Right ventricle myocardium inferior (tissue), 1 donor: ENCODE measurements at places on chromosomes 7 and 10.
A peak's percentile ranks its signal among the peaks of the same experiment; 100 is the strongest.

DNA sequence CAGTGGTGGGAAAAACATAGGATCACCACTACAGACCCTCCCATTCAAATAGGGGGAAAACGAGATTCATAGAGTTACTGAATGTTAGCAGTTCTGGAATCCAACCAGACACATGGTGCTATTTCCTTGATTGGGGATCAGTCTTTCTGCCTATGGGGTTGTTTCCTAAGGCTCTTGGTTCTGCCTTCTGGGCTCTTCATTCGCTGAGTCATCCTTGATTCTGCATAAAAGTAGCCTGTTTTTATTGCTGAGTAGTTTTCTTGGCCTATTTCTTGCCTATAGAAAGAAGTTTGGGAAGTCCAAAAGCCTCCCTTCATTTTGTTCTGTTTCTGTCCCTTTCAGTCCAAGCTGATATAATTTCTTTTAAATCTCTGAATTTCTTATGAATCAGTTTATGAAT lies 99.3 kb upstream of the OIT3 start:
- DNase-seq = no peak

DNA sequence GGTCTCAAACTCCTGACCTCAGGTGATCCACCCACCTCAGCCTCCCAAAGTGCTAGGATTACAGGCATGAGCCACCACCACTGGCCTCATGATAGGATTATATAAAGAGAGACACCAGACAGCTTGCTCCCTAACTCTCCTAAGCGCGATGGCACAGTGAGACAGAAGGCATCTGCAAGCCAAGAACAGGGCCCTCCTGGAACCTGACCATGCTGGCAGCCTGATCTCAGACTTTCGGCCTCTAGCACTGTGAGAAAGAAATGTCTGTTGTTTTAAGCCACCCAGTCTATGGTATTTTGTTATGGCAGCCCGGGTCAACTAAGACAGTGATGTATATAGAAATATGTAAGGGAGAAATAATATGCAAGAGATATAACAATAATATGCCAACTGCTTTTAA lies 51.2 kb downstream of the SRPK2 start:
- DNase-seq = no peak

- DNase-seq = no peak
Observed at GRCh38 chr7:744854-745430, 17.9 kb upstream of the PRKAR1B start.

- DNase-seq = no peak
Observed at GRCh38 chr7:43141091-43141490, 28.6 kb downstream of the HECW1 start.

DNA sequence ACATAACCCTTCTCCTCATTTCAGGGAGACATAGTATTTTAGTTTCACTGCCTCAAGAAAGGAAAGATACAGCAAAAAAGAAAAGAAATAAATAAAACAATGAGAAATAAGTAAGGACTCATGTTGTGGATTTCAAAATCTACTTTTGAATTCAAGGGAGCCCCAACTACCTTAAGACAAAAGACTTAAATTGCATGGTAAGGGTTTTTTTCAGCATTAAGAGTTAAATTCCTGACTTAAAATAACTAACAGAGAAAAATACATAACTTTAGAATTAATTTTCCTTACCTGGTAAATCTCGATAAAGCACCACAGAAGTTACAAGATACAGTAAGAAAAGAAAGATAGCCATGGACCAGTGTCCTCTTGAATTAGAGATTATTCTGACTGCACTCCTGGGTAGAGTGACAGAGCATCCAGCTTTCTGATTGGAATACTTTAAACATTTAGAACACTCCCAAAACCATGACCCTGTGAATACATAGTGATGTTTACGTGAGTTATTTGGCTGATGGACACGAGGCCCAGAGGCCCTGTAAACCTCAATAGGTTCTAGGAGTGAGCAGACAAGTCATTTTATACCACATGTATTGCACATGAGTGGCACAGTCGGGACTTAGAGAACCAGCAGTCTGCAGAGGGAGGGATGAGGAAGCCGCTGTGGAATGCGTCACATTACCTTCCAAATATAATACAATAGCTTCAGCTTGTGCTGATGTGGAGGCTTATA lies 292.5 kb upstream of the SEMA3C start:
- DNase-seq = no peak

- no peak for DNase-seq
Observed at GRCh38 chr7:33562996-33563395, 342.3 kb upstream of the BMPER start.

DNA sequence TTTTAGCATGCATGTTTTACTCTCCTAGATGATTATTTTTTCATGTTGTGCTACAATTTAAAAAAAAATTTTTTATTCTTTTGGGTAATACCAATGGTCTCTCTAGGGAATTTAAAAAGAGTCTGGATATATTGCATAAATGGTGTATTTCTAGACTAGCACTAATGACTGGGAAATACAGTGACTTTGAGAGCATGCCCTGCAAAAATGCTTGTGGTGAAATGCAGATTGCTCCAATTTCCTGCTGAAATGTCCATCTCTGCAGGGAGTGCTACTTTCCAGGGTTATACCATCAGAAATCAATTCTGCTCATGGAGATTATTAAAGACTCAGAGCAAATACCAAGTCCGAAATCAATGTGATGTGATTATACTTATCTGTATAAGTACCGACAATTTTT lies 186.1 kb downstream of the PRKG1 start:
- no peak for DNase-seq

- DNase-seq = no peak
Observed at GRCh38 chr10:103558911-103559310, 65.4 kb downstream of the NEURL1 start.

- no peak for DNase-seq
Observed at GRCh38 chr7:141045126-141045841, 28.6 kb upstream of the TMEM178B start.

- no peak for DNase-seq
Observed at GRCh38 chr10:128930515-128930914, 536.5 kb upstream of the MGMT start.

GRCh38 chr10:125094806-125095205 lies 65.6 kb downstream of the CTBP2 start:
- DNase-seq = no peak

DNA sequence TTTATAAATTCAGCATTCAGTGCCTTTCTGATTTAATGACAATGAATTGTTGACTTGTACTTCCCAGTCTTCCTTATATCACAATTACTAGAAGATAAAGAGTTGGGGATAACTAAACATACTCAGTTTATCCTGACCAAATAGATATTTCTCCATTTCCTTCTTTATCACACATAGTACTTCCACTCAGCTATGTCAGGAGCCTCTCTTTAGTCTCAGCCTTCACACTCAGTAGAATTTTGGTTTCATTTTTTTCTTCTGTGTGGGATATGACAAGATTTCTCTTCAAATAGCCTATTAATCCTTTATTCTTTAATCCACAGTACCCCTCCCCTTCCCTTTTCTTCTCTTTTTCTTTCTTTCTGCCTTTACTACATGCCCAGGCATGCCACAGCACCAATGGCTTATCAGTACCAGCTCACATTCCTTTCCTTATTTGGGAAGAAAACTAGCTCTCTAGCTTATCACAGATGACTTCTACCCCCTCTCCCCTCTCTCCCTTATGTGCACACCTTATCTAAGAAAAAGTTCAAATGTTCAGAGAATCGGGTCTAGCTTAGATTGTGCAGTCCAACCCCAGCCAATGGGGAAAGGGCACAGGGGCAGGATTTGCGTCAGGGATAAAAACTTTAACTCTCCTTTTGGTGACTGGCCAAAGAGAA lies 109.0 kb downstream of the PHF14 start:
- DNase-seq = no peak

DNA sequence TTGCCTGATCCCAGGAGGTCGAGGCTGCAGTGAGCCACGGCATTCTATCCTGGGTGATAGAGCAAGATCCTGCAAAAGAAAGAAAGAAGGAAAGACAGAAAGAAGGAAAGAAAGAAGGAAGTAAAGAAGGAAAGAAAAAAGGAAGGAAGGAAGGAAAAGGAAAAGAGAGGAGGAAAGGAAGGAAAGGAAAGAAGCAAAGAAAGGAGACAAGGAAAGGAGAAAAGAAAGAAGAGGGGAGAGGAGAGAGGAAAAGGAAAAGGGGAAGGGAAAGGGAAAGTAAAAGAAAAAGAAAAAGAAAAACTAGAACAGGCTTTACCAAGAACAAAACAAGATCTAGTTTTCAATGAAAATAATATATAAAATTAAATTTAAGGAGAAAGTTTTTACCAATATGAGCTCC lies 15.0 kb downstream of the NEBL start:
- no peak for DNase-seq

- DNase-seq = no peak
Observed at GRCh38 chr10:19577381-19577780, 238.9 kb upstream of the PLXDC2 start.

GRCh38 chr10:96505150-96506136 lies 8.3 kb downstream of the TLL2 start:
- DNase-seq = no peak

- DNase-seq = no peak
Observed at GRCh38 chr10:20608503-20608902, 288.6 kb downstream of the NEBL start.

- no peak for DNase-seq
Observed at GRCh38 chr7:101975046-101975445, 157.6 kb downstream of the CUX1 start.

DNA sequence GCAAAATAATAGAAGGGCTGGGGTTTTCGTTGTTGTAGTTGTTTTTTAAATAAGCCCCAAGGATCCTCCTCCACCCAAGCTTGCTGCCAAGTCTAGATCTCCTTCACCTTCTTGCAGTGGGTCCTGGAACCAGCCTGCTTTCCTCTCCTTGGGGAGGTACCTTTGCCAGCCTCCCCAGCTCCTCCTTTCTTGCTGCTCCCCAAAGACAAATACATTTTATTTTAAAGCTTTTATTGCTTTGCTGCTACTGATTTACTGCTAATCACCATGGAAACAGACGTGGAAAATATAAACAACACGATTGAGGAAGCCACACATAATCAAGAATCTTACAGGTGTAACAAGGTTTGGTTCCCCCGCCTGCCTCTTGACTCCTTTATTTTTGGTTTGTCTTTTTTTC lies 17.4 kb upstream of the SLF2 start:
- peak; percentile 22 for DNase-seq

- no peak for DNase-seq
Observed at GRCh38 chr7:103658055-103659005, 212.3 kb upstream of the SLC26A5 start.

DNA sequence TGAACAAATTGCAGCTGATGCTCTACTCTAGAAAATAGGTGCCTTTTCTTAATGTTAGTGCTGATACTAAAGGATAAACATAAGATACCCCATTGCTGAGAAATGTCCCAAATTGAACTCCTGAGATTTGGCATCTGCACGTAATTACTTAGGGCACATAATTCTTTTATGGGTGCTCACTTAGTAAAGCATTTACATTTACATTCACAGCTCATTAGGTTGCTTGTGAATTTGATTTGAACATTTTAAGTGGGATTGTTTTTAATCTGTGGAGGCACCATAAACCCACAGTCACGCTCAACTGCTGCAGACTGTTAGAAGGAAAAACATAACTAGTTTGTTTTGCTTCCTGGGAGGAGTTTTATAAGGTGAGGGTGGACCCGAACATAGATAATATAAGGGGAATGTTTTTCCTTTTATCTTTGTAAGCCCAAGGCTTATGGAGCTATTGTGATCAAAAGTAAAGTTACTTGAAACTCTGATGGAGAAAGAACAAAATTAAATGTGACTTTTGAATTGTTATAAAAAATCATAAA lies 560.8 kb downstream of the REEP3 start:
- DNase-seq = no peak

GRCh38 chr7:157352516-157352915 lies 15.7 kb downstream of the DNAJB6 start:
- DNase-seq = no peak

DNA sequence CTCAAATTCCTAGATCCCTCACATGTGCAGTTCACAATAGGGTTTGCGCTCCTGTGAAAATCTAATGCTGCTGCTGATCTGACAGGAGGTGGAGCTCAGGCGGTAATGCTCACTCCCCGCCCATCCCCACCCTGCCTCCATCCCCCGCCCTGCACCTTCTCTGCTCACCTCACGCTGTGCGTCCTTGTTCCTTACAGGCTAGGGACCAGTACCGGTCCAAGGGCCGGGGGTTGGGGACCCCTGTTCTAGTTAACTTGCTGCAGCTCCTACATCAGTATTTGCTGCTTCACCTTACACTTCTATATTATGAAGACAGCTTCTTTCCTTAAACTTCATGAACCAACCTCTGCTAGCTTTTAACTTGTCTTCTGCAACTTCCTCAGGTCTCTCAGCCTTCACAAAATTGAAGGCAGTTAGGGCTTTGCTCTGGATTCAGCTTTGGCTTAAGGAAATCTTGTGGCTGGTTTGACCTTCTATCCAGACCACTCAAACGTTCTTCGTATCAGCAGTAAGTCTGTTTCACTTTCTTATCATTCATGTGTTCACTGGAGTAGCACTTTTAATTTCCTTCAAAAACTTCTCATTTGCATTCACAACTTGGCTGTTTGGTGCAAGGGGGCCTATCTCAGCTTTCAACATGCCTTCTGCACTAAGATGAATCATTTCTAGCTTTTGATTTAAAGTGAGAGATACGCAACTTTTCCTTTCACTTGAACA lies 1.7 kb upstream of the TNKS2 start:
- no peak for DNase-seq

- no peak for DNase-seq
Observed at GRCh38 chr10:117609796-117610170, 67.2 kb downstream of the EMX2 start.

- DNase-seq = no peak
Observed at GRCh38 chr10:98456043-98456570, 9.4 kb upstream of the HPS1 start.

GRCh38 chr7:41773756-41774155 lies 70.9 kb upstream of the INHBA start:
- DNase-seq = no peak

DNA sequence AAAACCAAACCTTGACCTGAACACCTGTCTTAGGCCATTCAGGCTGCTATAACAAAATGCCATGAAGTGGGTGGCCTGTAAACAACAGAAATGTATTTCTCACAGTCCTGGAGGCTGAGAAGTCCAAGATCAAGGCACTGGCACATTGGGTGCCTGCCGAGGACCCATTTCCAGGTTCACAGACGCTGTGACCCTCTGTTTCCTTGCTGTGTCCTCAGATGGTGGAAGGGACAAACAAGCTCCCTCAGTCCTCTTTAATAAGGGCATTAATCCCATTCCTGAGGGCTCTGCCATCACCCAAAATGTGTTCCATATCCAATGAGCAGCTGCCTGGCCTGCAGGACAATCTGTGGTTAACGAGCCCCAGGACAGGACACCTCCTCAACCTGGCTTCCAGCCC lies 67.6 kb downstream of the ITGB1 start:
- no peak for DNase-seq

- DNase-seq = no peak
Observed at GRCh38 chr7:132002343-132002968, 446.0 kb upstream of the PODXL start.

DNA sequence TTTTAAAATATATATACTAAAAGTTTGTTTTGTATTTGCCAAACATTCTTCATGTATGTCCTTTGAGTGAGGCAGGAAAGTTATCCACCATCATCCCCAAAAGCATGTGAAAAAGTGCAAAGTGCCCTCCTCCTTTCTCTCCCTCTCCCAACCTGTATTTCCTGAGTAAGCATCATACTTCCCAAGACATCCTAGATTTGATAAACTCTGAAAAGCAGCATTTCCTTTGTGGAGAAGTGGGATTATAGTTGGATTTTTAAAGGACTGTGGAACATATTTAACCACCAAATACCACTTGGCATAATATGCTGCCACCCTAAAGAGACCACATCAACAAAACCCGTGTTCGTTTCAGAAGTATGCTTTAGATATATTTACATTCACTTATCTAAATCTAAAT lies 36.9 kb downstream of the NET1 start:
- no peak for DNase-seq
